ENCODE measurements at places on chromosomes 12 and 14.

DNA sequence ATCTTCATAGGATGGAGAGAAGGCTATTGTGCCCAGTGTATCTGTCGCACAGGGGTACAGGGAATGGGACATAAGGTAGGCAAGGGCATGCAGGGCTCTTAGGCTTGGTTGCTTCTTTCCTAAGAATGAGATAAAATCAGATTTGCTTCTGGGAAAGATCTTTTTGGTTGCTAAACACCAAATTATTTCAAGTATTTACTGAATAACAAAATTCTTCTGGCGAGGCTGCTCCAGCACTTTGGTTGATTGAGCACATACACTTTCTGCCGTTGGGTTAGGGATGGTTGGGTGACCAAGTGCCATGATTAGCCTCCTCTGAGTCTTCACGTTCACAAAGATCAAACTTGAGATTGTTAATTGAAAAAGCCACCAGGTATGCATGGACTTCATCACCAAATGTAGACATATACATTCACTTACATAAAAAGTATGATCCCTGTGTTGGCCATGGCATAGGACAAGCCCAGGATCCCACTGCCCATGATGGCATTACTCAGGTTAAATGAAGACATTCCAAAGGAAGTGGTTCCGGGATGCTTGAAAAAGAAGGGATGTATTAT lies 38.2 kb downstream of the SLC38A4 start:
- DNase-seq: peak; percentile 44

DNA sequence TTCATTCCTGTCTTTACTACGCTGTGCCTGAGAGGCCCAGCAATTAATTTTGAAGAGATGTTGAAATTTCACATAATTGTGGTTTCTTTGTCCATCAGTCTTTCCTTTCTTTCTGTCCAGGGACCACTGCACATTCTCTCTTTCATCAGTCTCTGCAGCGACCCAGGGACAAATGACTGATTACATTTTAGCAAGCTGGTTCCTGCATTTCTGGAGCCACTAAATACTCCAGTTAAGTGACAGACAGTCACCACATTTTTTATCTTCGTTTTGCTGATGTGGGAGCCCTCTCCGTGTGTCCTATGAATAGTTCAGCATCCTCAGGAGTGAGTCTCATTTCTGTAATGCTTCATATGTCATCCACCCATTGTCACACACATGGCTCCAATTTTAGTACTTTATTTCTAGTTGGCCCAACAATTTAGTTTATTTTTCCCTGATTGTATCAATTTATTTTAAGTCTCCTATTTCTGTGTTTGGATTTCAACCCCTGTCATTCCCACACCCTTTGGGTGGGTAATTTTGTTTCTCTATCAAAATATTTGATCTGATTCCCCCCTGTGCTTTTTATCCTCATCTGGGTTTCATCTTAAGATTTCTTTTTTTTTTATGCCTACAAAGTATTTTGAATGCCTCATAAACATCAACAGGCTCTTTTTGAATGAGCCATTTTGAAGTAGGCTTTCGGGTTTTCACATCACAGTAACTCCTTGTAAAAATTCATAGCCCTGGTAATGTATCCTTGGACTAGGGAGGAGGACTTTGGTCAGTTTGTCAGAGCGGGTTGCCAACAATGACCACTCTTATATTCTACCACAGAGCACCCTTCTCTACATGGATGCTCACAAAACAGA lies 1196.5 kb downstream of the GALC start:
- peak; percentile 99 for DNase-seq

DNA sequence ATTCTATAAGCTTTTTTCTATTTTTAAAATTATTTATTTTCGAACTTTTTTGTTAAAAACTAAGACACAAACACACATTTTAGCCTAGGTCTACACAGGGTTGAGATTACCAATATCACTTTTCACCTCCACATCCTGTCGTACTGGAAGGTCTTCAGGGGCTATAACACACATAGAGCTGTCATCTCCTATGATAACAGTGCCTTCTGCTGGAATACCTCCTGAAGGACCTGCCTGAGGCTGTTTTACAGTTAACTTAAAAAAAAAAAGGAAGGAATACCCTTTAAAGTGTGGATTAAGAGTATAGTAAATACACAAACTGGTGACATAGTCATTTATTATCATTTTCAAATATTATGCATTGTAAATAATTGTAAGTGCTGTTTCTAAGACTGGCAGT lies 43.0 kb downstream of the RASSF8 start:
- DNase-seq: no peak

GRCh38 chr14:73743431-73743931 lies 29.3 kb upstream of the PNMA1 start:
- peak; percentile 29 for DNase-seq

DNA sequence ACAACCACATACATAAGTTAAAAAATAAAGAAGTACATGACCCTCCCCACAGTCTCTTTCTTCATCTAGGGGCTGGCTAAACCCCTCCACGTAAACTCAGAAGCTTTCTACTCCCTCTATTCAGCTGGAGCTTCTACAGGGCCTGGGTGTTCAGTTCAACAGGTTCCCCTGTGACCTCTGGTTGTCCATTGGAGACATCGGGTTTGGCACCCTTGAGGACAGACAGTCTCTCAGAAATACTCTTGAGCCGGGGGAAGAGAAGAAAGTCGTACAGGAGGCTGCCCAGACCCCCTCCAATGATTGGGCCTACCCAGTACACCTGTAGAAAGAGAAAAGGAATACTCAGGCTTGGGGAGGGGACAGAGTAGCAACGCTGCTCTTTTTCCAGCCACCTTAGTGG lies 1.9 kb upstream of the TIMELESS start:
- DNase-seq: no peak

DNA sequence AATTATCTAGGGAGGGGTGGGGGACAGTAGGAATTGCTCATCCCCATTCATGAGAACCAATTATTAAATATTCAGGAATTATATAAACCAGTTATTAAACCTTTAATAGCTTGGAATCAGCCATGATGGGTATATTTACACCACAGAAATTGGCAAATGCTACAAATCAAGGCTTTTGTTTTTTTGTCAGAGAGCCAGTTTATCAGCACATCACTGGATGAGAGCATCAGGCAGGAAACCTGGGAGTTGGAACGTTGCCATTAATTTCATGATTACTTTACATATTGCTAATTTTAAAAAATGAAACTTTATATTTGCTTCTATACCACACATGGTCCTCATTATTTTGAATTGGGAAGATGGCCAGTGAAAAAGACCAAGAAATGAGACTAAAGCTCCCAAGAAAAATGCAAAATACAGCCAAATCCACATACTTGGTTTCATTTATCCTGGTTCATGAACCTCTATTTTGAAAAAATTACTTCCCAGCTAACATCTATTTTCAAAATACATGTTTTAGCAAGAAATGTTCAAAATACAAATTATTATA lies 48.4 kb downstream of the ATL1 start:
- DNase-seq: peak; percentile 62

DNA sequence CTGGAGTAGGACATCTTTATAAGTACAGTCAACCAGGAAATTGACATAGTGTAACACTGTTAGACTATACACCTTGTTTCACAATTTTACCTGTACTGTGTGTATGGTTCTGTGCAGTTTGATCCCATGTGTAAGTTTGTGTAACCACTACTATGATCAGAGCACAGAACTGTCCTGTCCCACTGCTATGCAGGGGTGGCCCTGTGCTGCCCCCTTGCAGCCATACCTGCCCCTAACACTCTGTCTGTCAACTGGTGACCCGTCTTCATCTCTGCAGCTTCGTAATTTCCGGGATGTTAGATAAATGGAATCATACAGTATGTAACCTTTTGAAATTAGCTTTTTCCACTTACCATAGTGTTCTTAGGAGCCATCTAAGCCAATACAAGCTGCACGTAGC lies 58.7 kb upstream of the RD3L start:
- DNase-seq: no peak

GRCh38 chr12:80967565-80967964 lies 29.8 kb upstream of the LIN7A start:
- no peak for DNase-seq

- DNase-seq: no peak
Measured at GRCh38 chr12:110694330-110694901, 5.5 kb upstream of the HVCN1 start.

- DNase-seq: no peak
Measured at GRCh38 chr14:54787261-54787660, 115.4 kb downstream of the GCH1 start.

DNA sequence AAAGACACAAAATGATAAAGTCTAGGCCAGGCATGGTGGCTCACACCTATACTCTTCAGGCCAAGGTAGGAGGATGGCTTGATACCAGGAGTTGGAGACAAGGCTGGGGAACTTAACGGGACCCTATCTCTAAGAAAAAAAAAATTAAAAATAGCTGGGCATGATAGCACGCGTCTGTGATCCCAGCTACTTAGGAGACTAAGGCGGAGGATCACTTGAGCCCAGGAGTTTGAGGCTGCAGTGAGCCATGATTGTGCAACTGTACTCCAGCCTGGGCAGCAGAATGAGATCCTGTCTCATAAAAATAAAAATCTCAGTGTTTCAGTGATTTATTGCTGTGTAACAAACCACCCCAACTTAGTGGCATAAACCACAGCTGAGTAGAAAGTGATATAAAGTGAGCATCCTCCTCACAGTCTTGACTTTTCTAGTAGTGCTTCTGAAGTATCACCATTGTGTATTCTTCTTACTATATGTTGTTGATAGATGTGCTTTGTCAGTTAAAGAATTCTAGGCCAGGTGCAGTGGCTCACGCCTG lies 10.6 kb upstream of the ATF1 start:
- DNase-seq: no peak

- DNase-seq: peak; percentile 34
Measured at GRCh38 chr12:10366875-10367274, 23.0 kb downstream of the KLRK1 start.

- no peak for DNase-seq
Measured at GRCh38 chr14:32343926-32344430, 14.9 kb downstream of the AKAP6 start.

DNA sequence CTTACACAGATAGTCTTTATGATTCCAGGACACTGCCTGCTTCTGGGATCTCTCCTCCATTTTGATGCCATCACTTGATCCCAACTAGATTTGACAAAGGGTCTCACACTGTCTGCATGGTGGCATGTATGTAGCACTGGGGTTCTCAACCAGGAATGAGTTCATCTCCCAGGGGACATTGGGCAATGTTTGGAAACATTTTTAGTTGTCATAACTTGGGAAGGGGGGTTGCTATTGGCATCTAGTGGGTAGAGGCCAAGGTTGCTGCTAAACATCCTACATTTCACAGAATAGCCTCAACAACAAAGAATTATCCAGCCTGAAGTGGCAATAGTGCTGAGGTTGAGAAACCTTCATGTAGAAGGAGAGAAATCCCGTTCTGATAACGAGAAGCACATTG lies 376.2 kb downstream of the DPF3 start:
- DNase-seq: peak; percentile 35

DNA sequence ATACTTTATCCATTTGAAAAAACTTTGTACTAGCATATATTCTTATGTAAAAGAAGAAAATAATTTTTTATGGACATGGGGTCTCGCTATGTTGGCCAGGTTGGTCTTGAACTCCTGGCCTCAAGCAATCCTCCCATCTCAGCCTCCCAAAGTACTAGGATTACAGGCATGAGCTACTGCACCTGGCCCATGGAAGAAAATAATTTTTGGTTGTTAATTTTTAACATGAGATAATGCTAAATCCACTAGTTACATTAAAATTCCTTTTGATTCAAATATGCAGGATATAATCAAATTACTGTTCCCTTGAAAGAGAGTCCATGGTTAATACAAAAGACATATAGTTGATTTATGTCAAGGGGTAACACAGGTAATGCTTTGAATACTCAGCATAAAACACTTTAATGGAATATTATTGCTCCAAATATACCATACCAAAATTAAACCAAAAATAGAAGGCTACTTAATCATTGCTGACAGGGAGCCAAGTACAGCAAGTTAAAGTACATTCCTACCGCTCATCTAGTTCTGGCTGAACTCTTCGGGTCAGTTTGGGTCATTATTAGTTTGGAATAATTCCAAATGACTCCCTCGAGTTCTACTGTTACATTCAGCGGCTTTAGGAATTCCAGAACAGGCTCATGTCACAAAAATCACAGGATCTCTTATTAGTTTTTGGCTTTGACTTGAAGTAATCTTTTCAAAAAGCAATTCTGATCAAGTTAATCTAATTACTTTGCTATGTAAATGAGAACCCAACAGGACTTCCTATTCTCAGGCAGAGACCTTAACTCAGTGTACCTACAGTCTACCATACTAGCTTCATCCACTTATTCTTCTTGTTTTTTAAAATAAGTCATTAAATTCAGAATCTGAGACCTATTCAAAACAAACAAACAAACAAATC lies 6.1 kb downstream of the SOS2 start:
- peak; percentile 90 for DNase-seq

GRCh38 chr12:128288896-128289295 lies 21.9 kb downstream of the TMEM132C start:
- no peak for DNase-seq

GRCh38 chr12:101951002-101951670 lies 73.8 kb downstream of the DRAM1 start:
- DNase-seq: no peak

GRCh38 chr14:68487805-68488590 lies 304.9 kb downstream of the ZFP36L1 start:
- peak; percentile 82 for DNase-seq

- DNase-seq: no peak
Measured at GRCh38 chr14:100775831-100776591, 49.3 kb downstream of the DLK1 start.

GRCh38 chr12:94587266-94588241 lies 62.8 kb downstream of the TMCC3 start:
- DNase-seq: no peak

- no peak for DNase-seq
Measured at GRCh38 chr12:9378430-9378835, 170.2 kb upstream of the PZP start.

GRCh38 chr14:37550511-37550910 lies 44.5 kb downstream of the FOXA1 start:
- peak; percentile 78 for DNase-seq

DNA sequence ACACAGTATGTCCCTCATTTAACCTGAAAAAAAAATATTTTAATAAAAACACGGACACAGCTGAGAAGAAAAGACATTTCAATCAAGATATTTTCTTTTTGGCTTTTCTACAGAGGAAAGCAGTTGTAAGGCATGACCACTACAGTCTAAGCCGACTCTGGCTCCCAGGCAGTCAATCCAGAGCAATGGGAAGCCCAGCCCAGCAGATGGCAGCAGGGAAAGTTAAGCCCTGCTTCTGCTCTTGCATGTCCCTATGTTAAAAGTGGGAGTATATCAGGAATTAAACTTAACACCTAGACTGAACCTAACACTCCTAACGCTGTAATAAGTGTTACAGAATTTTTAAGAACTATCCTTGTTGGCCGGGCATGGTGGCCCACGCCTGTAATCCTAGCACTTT lies 19.5 kb upstream of the HAL start:
- peak; percentile 25 for DNase-seq

- DNase-seq: peak; percentile 41
Measured at GRCh38 chr12:7042842-7043241, 17.7 kb upstream of the C1S start.

- DNase-seq: no peak
Measured at GRCh38 chr14:50798048-50798421, 32.9 kb downstream of the NIN start.

Measured in fibroblast of skin of right biceps (primary cell).